ENCODE measurements at places on chromosomes 16 and 17.

- DNase-seq, result no peak
These were observed 8.0 kb downstream of the FAM171A2 start for GRCh38 chr17:44355642-44356099.

GRCh38 chr17:28407130-28407973 lies 1.3 kb upstream of the SLC46A1 start:
- no peak for DNase-seq

GRCh38 chr17:17535957-17536356 lies 39.8 kb upstream of the RASD1 start:
- DNase-seq, result no peak

DNA sequence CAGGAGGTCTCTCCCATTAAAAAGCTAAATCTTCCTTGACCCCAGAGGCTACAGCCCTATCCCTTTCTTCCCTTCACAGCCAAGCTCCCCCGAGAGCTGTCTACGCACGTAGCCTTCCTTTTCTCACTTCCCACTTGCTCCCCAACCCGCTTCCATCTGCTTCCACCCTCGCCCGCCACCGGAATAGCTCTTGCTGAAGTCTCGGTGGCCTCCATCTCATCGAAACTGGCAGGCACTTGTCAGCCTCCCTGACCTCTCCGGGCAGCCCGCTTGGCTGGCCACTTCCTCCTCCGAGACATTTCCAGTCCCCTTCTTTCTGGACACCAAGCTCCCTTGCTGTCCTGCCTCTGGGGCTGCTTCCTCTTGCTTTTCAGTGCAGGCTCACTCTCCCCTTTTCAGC lies 10.7 kb upstream of the EPOP start:
- no peak for DNase-seq

- DNase-seq, result no peak
These were observed 44.0 kb downstream of the GPRC5B start for GRCh38 chr16:19840524-19841110.

Data from RKO (cell line).